Thoracic aorta (tissue), 2 donors: ENCODE measurements at places on chromosomes 5 and 9.

DNA sequence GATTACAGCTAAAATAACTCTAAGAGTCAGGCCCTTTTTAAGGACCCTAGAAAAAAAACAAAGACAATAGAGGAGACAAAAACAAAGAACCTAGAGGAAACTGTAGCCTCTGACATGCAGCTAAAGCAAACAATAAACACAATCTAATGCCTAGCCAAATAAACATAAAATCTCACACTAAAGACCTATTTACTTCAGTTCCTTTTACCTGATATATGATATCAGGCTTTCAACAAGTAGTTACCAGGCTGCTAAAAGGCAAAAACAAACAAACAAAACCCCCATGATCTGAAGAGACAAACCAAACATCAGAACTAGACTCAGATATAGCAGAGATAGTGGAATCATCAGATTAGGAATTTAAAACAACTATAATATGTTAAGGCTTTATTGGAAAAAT, 226.5 kb upstream of the POU5F2 start:
- DNase-seq, result no peak

GRCh38 chr5:117455236-117456233, 880.9 kb upstream of the SEMA6A start:
- no peak for DNase-seq

GRCh38 chr5:141760193-141760592, 78.2 kb upstream of the ARAP3 start:
- no peak for DNase-seq

GRCh38 chr9:6925836-6926235, 168.1 kb downstream of the KDM4C start:
- no peak for DNase-seq

DNA sequence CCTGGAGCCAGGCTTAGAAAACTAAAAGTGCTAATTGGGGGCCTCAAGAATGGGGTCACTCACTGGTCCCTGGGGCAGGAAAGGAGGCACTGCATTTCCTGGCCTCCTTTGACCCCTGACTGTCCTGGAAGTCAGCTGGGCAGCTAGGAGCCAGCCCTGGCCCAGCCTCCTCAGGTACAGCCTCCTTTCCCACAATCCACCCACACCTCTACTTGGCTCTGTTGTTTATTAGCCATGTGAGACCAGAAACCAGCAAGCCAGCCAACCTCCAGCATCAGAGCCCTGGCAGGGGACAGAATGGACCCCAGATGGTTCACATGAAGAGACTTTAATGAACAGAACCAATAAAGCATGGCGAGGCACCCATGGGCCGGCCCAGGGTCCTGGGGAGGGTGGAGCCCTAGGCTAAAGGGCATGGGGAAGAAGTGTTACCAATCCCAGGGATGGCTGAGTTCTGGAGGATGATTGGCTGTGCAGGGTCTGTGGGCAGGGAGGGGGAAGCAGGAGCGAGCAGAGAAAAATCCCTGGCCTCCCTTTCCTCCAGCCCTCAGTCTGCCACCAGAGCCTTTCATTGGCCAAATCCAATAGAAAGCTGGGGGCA, 55.3 kb upstream of the ANGPTL2 start:
- no peak for DNase-seq

DNA sequence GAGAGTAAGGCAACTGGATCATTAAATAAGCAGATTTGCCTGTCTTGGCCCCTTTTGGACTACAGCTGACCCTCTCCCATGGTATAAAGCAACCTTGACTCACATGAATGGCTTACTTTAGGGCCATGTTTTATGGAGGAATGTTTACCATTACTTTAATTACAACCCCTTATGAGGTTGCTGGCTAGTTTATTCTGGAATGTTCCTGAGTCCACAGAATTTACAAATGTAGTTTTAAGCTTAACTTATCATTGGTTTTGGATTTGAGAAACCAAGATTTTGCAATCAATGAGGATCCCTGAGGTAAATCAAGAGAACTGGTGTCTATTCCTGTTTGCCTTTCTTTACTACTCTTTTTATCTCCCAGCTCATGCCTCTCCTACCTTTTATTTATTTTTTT, 15.7 kb downstream of the SLC28A3 start:
- no peak for DNase-seq

- DNase-seq, result no peak
Measured at GRCh38 chr9:4065054-4065453, 234.8 kb downstream of the GLIS3 start.

DNA sequence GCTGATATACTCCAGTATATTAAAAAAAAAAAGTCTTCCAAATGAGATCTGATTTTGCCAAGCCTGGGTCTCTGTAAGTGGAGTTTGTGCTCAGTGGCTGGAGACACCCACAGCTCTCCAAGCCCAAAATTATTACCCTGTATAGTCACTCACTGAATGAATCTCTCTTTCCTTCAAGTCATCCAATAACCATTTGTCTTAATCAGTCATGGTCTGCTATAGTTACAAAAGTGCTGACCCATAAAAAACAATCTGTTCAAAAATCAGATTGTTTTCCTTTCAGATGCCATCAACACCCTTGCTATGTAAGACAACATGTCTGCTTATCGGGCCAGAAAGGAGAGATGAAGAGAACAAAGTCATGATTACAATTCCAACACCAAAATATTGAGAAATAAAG, 159.4 kb upstream of the FST start:
- no peak for DNase-seq

DNA sequence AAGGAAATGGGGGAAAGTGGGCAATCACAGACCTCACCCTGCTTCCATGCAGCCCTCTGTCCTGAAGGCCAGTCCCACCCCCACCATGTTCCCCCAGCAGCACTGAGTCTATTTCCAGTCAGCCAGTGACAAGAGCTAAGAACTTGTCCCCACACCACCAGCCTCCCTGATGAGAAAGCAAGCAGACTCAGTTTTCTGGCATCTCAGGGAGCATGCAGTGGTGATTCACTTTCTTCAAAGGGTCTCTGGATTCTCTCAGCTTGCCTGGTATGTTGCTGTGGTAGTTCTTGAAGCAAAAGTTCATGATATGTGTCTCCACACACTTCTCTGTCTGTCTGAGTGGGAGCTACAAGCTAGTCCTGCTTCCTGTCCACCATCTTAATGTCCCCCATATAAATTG, 799.9 kb upstream of the TYRP1 start:
- no peak for DNase-seq

DNA sequence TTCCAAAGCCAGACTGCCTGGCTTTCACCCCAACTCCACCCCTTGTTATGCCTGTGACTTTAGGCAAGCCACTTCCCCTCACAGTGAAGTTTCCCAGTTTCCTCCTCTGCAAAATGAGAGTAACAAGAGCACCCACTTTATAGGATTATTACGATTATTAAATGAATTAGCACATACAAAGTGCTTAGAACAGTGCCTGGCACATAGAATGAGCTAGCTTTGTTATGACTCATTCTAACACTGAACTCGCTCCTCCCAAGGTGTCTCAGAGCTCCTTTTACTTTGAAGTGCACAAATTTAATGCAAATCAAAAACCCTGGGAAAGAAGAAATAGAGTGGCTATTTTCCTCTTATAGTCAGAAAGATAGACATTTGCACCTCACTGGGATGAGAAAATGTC, 34.3 kb downstream of the DNAH5 start:
- no peak for DNase-seq

GRCh38 chr5:147168578-147169327, 66.1 kb upstream of the STK32A start:
- no peak for DNase-seq

DNA sequence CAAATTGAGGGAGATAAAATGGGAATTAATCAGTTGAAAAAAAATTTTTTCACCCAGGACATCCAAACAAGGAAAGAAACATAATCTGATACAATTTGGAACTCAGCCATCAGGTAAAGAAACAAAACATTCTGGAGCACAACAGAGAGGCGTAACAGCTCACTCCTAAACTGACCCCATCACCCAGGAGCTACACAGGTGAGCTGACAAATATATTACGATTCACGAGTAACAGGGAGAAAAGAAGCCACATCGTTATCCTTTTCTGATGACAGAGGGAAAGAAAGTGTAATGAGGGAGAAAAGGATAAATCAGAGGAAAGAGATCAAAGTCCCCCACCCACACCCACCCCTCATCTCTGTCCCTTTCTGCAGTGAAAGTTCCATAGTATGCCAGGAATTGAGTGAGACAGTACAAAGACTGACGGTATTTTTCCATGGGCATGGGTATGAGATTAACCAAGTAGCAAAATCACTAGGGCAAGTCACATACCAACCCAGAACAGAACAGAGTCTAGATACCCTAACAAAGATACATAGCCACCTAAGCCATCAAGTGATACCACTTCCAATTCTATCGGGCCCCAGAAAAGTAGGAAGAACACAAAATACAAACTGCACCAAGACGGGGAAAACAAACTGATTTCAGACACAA, 45.4 kb downstream of the TMEM245 start:
- DNase-seq, result no peak

GRCh38 chr9:109880276-109881169, 100.5 kb downstream of the PALM2AKAP2 start:
- no peak for DNase-seq

GRCh38 chr5:151605559-151605958, 14.4 kb upstream of the FAT2 start:
- no peak for DNase-seq

- DNase-seq, result no peak
Measured at GRCh38 chr5:135445306-135445985, 1.7 kb downstream of the DCANP1 start.

DNA sequence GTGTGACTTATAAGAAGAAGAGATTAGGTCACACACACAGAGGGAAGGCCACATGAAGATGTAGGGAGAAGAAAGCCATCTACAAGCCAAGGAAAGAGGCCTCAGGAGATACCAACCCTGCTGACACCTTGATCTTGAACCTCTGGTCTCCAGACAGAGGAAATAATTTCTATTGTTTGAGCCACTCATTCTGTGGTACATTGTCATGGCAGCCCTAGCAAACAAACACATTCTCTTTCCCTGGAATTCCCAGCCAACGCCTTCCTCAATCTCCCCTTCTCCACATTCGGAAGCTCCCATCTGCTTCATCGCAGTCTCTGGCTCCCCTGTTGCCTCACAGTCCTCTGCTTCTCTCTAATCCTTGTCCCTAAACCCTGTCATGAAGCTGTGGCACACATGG, 16.7 kb downstream of the PTGS1 start:
- DNase-seq, result no peak

GRCh38 chr9:33818847-33819500, 2.0 kb downstream of the UBE2R2 start:
- DNase-seq, result no peak

GRCh38 chr9:74303945-74304344, 193.2 kb upstream of the RORB start:
- no peak for DNase-seq

DNA sequence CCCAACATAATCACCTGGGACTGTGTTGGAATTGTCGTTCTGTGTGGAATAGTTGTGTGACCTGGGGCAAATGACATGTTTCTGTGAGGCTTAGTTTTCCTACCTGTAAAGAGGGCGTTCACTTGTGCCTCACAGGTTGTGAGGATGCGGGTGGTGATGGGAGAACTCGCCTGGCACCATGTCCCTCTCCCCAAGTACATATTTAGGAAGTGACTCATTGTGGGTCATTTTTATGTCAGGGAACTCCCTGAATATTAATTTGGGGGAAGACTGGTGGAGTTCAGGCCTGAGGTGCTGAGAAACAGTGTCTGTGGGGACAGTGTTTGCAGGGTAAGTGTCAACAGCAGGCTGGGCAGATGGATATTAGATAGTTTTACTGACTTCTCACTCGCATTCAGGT, 144.7 kb downstream of the KDM4C start:
- no peak for DNase-seq

DNA sequence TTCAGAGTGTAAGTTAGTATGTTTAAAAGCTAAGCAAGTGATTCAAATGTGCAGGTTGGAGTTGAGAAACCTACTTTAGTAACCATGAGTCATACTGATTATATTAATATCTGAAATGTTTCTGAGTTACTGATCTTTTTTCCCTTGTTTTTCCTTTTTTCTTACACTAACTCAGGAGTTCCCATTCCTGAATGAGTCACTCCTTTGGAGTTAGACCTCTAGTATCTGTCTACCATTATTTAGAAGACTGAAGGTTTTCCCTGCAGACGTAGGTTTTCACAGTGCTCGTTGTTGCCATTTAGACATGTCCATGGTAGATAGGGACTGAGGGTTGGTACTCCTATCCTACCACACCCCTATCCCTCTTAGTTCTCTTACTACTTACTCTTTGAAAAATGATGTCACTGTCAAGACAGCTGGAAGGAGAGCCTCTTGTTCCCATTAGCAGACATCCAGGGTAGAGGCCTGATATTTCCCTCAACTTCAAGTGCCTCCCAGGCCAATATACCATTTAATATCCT, 20.2 kb downstream of the OCLN start:
- DNase-seq, result no peak

GRCh38 chr5:53691014-53691413, 130.6 kb downstream of the NDUFS4 start:
- no peak for DNase-seq

GRCh38 chr5:72531496-72532190, 24.4 kb upstream of the ZNF366 start:
- DNase-seq, result no peak

- DNase-seq, result no peak
Measured at GRCh38 chr5:41246376-41246775, 33.0 kb upstream of the C6 start.

- DNase-seq, result peak; percentile 43
Measured at GRCh38 chr5:157915638-157916037, 56.7 kb upstream of the CLINT1 start.

- DNase-seq, result no peak
Measured at GRCh38 chr5:66744040-66744439, 147.8 kb downstream of the MAST4 start.

DNA sequence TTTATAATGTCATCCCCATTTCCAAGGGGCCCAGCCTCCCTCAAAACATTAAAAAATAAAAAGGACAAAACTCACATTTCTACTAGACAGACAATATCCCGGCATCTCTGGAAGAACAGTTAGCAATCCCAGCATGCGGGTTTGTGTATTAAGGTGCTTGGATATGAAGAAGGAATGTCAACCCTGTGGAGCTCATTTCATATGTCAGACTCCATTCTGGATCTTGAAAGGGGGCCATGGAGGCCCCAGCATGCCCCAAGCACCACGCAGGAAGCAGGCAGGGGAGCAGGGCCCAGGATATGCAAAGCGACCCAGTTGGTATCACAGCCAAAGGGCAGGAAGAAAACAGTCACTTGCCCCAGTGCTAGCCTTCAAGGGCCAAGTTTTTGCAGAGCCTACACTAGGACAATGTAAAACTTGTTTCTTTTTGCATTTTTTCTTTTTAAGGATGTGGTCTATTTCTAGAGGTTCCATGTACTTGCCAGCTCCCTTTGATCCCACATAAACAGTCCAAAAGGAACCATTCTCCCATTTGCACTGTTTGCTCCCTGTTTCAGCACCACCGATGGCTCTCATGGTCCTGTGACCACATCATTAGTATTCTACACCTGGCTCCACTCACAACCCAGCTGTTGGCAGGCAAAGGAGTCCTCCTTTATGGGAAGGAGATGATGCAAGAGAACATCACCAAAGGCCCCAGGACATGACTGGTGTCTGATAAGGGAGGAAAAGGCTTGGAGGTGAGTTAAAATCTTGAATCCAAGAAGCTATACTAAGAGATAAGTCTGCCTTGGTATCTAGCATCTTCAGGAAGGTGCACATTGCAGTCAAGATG, 58.3 kb downstream of the FGF1 start:
- DNase-seq, result no peak
